Cerebellar nuclear complex (tissue), 1 donor: ENCODE measurements at places on chromosomes 16 and 17.

DNA sequence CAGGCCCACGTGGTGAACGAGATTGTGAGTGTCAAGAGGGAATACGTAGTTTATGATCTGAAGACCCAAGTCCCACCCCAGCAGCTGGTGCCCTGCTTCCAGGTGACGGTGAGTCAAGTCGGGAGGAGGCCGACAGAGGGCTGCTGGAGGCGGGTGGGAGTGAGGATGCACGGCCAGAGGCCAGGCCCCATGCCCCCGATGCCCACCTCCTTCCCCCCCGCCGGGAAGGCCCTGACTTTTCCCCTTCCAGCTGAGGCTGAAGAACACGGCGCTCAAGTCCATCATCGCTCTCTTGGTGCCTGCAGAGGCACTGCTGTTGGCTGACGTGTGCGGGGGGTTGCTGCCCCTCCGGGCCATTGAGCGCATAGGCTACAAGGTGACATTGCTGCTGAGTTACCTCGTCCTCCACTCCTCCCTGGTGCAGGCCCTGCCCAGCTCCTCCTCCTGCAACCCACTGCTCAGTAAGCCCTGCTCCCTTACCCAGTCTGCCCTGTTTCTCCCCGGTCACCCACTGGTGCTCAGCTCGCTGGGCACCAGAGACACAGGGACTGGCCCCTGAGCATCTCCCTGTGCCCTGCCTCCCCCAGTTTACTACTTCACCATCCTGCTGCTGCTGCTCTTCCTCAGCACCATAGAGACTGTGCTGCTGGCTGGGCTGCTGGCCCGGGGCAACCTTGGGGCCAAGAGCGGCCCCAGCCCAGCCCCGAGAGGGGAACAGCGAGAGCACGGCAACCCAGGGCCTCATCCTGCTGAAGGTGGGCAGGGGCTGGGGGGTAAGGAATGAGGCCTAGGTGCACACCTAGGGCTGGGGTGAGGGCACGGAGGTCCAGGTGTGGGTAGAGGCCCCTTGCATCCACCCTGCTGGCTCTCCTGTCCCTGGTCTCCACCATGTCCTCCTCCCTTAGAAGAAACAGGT lies 2.6 kb downstream of the ZACN start:
- no peak for DNase-seq

DNA sequence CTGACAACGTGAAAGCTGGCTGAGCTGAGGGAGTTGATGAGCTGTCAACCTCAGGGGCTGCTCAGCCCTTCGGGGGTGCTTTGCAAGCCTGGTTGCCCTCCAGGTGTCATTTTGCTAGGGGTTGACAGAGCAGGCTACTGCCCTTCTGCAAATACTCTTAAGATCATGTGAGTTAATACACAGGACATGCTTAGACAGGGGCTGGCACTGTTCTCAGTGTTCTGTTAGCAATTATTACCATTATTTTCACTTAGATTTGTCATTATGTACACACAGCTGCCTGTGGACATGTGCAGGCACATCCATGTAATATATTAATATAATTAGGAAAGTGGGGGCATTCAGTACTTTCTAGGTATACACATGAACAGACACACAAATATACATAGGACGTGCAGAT lies 554.3 kb upstream of the HSBP1 start:
- no peak for DNase-seq

DNA sequence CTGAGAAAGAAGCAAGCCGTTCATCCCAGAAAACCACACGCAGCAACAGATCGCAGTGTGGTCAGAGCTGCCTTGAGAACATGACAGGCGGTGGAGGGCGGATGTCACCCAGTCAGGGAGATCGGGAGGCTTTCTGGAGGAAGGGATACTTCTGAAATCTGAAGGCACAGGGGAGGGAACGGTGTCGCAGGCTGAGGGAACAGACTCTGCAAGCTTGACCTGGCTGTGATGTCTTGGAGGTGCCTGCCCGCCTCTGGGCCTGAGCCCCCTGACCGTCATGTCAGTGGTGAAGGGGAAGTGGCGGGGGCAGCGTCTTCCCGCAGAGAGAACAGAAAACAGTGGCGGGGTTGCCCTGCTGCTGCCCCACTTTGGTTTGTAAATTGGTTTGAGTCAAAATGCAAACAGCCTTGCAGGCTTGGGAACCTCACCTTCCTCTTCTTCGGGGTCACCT lies 8.1 kb upstream of the ATP2A3 start:
- no peak for DNase-seq

DNA sequence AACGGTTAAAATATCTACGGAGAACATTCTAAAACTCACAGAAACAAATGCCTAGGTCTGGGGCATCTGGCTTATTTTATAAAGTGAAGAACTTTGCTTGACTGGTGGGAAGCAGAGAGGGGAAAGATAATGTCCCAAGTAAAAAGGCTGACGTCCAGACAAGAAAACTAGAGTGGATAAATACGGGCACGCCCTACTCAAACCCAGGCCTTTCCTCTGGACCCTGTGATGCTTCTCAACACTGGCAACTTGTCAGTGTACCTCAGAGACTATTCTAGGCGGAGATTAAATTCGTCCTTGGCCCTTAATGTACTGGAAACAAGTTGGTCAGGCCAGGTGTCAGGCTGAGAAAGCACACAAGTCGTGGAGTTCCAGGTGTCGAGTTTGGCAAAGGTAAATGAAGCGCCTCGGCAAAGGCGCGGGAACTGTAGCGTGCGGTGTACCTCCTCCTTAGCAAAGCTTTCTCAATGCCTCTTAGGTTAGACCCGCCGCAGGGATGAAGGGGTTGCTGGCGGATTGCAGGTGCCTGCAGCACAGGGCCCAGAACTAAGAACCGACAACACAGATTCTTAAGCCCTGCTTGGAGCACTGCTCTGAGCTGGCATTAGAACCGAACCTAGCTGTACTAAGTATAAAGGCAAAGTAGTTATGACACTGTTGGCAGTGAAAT lies 668 bp upstream of the UNK start:
- no peak for DNase-seq

GRCh38 chr17:3887804-3888203 lies 5.0 kb downstream of the CAMKK1 start:
- DNase-seq = no peak

GRCh38 chr17:29622337-29623282 lies at the start of gene CORO6:
TSS of gene CORO6 (minus strand) at chr17:29622912. CDS start at chr17:29621421, 1,491 bp downstream.
- DNase-seq = no peak

GRCh38 chr16:17519101-17519955 lies 48.6 kb upstream of the XYLT1 start:
- DNase-seq = no peak
